ENCODE measurements at places on chromosomes 11 and 22.

DNA sequence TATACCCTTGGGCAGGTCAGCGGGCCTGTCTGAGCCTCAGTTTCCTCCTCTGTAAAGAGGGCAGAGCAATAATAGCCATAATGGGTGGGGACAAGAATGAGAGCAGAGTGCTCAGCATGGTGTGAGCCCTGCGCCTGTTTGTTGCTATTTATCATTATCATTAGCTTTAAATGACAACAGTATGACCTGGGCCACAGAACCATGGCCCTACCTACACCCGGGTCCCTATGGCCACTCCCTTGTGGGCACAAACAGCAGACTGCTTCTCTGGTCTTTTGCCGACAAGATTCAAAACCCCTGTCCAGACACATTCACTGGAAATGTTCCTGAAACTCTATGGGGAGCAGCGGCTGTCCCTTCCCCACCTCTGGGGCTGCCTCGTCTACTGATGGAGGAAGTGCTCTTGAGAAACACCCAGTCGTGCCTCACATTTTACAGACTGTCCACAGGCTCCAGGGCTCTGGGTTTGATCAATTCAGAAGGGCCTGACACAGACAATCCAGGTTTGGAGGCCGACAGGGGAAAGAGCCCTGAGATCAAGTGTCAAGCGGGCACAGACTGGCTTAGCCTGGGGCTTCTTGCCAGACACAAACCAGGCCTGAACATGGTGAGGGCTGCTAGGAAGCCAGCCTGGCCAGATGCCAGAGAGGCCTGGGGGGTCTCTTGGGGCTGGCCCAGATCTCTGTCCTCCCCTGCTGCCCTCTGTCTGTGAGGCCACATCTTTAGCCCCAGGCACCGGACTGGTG is 112.5 kb upstream of the CD82 start:
- DNase-seq, result no peak

- no peak for DNase-seq
Measured at GRCh38 chr11:116096272-116096995, 592.2 kb upstream of the CADM1 start.

DNA sequence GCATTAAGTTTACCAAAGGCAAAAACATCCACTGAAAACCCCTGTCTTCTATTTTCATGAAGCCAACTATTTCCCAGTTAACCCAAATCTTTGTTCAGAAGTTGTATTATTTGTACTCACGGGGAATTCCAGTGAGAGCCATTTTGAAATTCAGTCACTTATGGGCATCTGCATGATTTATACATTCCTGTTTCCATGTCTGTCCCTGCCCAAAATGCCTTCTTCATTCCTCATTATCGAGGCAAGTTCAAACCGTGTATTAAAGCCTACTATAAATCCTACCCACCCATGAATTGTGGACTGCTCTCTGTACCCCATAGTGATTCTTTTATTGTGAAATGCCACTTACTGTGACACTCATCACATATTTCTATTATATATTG is 772.7 kb downstream of the DLG2 start:
- no peak for DNase-seq

DNA sequence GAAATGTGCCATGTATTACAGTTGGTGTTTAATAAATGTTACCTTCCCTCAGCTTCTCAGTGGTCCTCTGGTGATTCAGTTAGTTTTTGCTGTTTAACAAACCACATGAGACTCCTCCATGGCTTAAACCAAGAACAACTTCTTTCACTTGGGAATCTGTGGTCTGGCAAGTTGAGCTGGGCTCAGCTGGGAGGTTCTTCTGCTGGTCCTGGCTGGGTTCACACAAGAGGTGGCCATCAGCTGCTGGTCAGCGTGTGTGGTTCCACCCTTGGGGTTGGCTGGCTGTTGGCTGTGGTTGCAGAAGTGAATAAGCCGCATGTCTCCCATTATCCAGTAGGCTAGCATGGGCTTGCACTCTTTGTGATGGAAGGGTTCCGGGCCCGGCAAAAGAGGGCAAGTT is 160.5 kb downstream of the MIAT start:
- no peak for DNase-seq

DNA sequence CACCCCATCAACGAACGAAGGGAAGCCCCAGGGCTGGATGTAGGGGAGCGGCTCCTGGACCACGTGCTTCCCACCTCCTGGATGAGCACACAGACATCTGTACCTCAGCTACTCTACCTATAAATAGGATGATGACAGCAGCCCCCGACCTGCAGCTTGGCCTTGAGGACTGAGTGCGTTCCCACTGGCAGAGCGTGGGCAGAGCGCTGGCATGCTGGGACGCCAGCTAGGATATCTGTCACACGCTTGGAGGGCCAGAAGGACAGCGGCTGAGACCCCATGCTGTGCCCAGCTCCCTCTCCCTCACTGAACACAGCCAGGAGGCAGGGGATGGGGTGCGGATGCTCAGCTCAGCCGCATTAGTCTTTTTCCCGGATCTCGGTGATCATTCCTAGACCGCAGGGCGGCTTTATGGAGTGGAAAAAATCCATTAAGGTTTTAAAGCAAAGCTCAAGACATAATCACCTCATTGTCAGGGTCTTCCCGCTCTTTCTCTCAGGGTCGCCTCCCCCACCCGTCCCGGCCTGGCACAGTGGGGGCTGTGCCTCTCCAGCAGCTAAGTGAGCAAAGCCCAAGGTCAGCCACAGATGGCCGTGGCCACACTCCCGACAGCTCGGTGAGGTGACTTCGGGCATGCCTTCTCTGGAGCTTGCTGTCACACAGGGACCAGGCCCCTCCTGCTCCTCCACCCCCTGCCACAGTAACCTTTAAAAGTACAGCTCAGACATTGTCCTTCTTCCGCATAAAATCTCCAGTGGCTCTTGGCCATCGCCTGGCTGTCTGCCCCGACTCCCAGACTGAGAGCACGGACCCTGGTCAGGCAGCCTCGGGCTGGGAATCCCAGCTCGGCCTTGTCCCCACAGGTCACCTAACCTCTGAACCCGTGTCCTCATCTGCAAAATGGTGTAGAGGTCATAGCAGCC is 69.6 kb upstream of the SHISAL1 start:
- DNase-seq, result no peak

DNA sequence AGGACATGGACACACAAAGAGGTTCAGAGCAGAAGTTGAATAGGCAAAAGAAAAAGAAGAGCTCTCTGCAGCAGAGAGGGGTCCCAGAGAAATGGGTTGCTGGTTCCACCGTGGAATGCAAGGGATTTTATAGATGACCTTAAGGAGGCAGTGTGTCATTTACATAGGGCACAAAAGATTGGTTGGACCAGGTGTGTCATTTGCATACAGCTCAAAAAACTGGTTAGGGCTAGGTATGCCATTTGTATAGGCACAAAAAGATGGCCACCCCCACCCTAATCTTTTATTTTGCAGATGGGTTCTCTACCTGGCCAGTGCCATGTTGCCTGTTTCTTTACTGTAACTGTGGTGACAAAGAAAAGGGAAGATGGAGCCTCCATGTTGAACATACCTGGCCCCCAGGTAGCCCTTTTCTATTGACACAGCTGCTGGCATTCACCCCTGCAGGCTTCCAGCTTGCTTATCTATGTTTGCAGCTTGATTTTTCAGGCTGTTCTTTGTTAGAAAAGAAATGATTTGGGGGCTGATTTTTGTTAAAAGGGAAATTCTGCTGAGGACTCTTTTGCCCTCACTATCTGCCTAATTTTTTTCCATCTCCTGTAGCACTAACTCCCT is 3.1 kb upstream of the CAVIN3 start:
- no peak for DNase-seq

- DNase-seq, result no peak
Measured at GRCh38 chr11:79039122-79039521, 401.7 kb downstream of the TENM4 start.

- no peak for DNase-seq
Measured at GRCh38 chr11:71081704-71082230, 170.6 kb downstream of the SHANK2 start.

DNA sequence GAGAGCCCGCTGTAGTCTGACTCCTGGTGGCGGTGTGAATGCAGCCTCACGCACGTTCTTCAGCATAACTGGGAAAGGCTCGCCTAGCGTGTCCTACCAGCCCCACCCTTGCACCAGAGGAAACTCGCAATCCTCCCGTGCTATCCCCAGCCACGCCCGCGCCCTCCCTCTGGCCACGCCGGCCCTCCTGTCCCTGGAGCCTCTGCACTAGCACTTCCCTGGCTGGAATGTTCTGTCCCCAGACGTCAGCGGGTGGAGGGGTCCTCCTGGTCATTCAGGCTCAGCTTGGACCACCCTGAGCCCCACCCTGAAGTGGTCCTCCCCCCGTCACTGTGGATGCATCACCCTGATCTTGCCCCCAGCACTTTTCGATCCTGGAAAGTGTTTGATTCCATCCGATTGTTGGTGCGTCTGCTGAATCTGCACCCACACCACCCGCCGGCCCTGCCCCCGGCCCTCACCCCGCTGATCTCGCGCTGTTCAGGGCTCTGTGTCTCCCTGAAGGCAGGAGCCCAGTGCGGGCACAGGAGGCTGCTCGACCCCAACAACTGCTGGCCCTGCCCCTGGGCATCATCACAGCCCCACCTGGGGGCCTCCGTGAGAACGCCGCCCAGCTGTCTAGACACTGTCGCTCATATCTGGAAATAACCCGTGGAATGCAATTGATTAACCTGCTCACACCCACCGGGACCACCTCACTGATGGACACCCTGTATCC is 437.0 kb downstream of the TBC1D22A start:
- DNase-seq, result no peak

- DNase-seq, result no peak
Measured at GRCh38 chr11:113980785-113981184, 5.9 kb downstream of the HTR3A start.

GRCh38 chr11:122559734-122560382 is 95.7 kb upstream of the UBASH3B start:
- no peak for DNase-seq

DNA sequence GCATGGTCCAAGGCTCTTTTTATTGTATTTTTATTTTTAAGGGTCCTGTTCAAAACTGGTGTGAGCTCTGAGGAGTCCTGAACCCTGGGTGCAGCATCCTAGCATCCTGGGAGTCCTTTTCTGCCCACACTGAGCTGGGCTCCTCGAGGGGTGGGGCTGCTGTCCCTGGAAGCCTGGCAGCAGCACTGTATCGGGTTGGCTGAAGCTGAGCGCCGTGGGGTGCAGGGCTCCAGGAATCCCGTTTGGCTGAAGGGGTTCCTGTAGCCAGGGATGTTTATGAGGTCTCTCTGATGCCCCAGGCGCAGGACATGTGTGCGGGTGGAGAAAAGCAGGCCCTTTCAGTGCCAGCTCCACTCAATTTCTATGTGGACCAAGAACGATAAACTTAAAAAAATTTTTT is 95.4 kb downstream of the MPPED1 start:
- DNase-seq, result no peak

DNA sequence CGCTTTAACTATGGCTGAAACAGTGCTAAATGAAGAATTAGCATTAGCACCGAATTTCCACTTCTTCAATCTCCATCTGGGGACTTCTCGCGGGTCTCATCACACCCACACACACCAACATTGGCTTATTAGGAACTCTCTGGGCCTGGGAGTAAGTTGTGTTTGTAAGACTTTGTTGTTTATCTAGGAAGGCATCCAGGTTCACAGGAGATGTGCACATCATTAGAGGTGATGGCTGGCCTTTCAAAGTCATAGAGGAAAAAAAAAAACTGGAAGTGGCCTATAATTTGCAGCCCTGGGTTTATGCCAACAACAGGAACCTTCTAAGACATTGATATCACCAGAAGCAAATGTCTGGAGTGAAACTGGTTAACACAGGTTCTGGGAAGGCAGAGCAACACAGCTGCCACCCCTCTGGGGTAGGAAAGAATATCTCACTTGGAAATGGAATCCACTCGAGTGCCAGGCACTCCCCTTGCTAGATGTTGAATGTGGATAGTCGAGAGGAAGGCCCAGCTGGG is 84.5 kb downstream of the TRAF6 start:
- DNase-seq, result no peak

GRCh38 chr11:44727373-44728287 is 868 bp downstream of the TSPAN18 start:
- no peak for DNase-seq

GRCh38 chr11:79486242-79486984 is 45.6 kb upstream of the TENM4 start:
- DNase-seq, result no peak

Data from cortex of kidney (tissue), 1 donor.